ENCODE measurements at places on chromosomes 4 and X. TPM values are rescaled to one million over a fixed set of nuclear protein-coding genes. Genes with fewer than 3 reads are reported as not detected.

The CCNG2 gene
- total RNA-seq = 28.5 TPM

The PRDM5 gene
- 7.3 TPM for total RNA-seq

The CT45A1 gene
- total RNA-seq = not detected

The JAKMIP1 gene
- total RNA-seq = not detected

The CLIC2 gene
- 9.2 TPM for total RNA-seq

- DNase-seq = no peak
Observed at GRCh38 chrX:70922774-70923473, 8.0 kb downstream of the SLC7A3 start.

- DNase-seq = no peak
Observed at GRCh38 chr4:37631551-37631950, 54.6 kb downstream of the RELL1 start.

DNA sequence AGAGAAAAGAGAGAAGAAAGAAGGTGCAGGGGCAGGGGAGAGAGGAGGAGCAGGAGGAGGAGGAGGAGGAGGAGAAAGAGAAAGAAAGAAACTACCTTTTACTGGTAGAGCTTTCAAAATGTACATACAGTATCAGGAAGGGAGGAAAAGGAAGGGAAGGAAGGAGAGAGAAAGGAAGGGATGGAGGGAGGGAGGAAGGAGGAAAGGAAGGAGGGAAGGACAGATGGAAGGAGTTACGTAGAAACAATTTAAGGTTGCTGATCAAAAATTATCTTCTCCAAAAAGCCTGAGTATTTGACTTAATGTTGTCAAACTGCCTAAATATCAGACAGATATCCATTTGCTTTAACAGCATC lies 13.4 kb downstream of the TBC1D9 start:
- DNase-seq = no peak

GRCh38 chrX:103845165-103845653 lies 13.2 kb upstream of the RAB9B start:
- peak; percentile 75 for DNase-seq

GRCh38 chrX:119753639-119754257 lies 4.6 kb upstream of the SOWAHD start:
- peak; percentile 48 for DNase-seq

- DNase-seq = peak; percentile 54
Observed at GRCh38 chr4:72846280-72847111, 223.0 kb downstream of the COX18 start.
